ENCODE measurements at places on chromosomes 4 and X.

DNA sequence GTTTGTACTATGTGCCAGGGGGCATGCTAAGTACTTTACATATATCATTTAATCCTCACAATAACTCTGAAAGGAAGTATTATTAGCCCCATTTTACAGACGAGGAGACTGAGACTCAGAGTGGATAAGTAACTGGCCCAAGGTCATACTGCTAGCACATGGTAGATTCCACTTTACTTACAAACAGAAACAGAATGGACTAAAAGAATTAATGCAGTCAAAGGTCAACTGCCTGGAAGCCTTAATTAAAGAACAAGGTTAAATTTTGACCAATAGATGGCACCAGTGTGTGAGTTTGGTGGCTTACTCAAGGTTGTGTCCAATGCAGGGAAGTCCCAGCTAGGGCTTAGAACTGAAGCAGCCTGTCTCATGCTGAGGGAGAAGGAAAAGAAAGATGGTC is 4.7 kb downstream of the RIPPLY1 start:
- DNase-seq = no peak

GRCh38 chr4:15469402-15470127 is at the start of gene CC2D2A:
Gene CC2D2A (plus strand): TSS chr4:15469882. CDS start chr4:15475933, 6,051 bp downstream.
- DNase-seq = no peak

DNA sequence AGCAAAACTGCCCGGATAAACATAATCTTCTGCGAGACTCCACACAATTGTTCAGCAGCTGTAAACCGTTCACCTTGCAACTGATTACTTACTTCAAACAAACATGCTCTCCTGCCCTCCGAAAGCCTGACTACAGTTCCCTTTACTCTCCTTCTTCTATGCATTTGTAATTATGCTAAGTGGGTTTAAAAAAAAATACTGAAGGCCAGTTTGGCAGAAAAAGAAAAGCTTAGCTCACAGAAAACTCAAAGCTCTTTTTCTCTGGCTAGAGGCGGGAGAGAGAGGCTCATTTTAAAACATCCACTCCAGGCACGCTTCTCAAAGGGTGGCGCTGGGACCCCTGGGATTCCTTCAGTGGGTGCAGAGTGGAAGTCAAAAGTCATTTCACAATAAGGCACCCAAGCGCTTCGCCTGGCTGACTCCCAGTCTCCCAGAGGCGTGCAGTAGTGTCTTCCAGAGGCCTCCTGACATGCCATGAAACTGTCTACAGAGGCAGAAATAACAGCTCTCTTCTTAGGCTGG is 1.9 kb downstream of the DHRSX start:
- DNase-seq = no peak

- DNase-seq = no peak
These were observed 52.3 kb upstream of the PDK3 start for GRCh38 chrX:24412637-24413363.

- DNase-seq = no peak
These were observed 136.4 kb downstream of the REPS2 start for GRCh38 chrX:17082831-17083230.

DNA sequence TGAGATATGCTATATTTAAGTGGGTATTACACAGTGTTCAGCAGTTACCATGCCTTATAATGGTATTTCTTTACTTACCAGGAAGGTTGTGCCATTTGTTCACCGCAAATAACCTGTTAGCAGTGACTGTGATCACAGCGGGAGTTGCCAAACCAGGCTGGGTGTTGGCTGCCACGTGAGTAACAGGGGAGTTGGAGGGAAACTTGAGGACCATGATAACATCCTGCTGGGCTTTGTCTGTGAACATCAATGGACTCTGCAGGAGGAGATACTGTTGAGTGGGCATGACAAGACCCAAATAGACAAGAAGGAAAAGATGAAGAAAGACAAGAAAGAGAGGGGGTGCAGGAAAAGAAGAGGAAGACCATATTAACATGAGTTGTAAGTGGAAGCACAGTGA is 242.9 kb downstream of the DCLK2 start:
- DNase-seq = no peak

DNA sequence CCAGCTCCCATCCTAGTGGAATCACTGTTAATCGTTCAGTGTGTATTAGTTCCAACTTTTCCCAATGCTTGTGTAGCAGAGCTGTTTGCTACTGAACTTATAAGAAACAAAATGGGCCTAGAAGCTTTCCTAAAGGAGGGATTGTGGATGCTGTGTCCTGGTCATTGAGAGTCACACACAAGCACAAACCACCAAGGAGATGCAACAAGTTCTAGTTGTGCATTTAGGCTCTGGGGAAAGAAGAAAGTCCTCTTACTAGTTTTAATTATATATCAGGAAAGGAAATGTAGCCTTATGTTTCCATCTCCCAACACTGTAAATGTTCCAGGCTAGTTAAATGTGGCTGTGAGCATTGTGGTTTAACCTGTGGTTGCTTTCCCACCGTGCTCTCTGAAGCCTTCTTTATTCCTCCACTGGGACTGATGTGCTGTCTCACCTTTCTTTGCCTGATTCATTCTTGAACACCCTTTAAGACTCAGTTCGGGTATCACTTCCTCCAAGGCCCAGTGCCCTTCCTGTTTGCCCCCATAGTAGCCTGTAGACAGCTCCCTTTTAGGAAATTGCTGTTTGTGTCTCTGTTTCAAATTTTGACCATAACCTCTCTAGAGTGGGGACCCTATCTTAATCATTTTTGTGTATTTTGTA is 34.3 kb downstream of the ATP10D start:
- DNase-seq = no peak

GRCh38 chr4:94939791-94940519 is 182.2 kb downstream of the BMPR1B start:
- DNase-seq = no peak

- DNase-seq = no peak
These were observed 182.0 kb downstream of the MGST2 start for GRCh38 chr4:139847602-139848001.

DNA sequence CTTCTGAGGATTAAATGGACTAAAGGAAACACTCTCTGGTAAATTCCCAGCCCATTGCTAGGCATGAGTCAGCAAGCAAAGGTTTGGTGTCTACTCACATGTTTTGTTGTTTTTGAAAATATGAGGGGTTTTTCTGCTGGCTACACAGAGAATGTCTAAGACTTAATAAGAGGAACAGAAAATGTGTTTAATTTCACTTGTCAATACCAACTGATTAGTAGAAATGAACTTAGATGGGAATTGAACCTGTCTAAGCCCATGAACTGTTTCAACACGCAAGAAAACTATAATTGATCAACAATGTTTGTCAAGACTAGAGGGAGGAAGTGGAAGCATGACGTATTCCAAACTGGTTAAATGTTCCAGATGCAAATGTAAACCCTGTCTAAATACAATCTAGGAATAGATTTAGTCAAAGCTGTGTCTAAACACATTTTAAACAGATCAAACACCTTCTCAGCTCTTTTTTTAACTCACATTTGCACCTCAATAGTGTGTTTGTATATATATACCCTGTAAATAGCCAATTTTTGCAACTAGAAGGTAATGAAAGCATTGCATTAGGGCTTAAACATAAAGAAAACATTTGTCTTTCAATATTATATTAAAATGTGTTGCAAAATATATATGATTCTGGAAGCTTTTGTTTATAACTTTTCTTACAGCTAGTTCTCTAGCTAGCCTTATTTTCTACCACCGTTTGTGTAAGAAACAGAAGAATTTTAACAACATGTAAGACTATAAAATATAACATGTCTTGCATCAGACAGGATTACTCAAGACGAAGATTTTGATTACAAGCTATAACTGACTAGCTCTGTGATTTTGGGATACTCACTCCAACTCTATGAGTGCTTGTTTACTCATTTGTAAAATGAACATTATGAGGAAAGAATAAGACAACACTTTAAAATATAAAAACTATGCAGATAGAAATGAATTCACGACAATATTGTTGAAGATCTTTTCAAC is 607.8 kb downstream of the FSTL5 start:
- DNase-seq = no peak

DNA sequence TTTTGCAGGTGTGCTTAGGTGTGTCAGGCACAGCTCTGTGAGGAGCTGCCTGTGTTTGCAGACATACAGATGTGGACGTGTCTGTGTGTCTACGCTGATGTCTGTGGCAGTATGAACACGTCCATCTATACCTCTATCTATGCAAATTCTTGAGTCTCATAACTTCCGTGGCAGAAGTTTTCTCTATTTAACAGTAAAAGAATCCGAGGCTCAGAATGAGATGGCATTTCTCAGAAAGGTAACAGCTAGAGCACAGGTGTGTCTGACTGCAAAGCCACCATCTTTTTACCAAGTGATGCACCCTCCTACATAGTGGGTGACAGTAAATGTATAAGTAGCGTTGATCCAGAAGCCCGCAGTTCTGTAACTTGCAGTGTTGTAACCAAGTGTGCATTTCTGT is 39.9 kb upstream of the CYP4V2 start:
- DNase-seq = no peak

DNA sequence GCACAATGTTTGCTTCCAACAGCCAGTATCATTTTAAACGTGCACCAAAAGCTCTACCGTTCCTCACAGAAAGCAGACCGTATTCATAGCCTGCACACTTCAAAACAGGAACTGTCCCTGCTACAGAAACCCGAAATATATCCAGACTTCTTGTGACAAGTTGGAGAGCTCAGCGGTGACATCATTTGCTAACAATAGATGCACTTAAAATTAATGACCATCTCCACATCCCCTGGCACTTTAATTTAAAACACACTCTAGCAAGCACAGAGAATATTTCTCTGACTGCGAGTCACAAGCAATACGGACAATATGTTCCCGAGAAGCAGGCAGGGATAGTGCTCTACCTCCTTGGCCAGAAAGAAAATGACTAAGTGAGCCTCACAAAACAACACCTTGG is 2.5 kb downstream of the NYX start:
- DNase-seq = no peak

DNA sequence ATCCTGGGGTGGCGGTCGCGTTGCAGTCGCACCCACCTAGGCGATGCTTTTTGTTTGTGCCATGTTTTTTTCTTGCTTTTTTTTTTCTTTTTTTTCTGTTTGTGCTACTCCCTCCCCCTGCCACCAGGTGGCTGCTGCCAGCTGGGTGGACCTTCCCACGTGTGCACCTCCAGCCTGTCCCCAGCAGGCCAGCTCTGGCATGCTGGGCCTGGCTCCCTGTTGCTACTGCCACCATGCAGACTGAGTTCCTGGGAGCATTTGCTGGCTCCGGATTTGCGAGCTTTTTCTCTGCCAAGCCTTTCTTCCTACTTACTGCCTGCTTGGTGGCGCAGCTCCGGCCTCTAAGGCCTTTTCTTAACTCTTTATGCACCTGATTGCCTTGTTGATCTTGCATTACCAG is 161.2 kb upstream of the WDFY3 start:
- peak; percentile 13 for DNase-seq

GRCh38 chr4:4717692-4718091 is 141.8 kb upstream of the MSX1 start:
- DNase-seq = no peak

- no peak for DNase-seq
These were observed 11.6 kb upstream of the MAD2L1 start for GRCh38 chr4:120078216-120078615.

DNA sequence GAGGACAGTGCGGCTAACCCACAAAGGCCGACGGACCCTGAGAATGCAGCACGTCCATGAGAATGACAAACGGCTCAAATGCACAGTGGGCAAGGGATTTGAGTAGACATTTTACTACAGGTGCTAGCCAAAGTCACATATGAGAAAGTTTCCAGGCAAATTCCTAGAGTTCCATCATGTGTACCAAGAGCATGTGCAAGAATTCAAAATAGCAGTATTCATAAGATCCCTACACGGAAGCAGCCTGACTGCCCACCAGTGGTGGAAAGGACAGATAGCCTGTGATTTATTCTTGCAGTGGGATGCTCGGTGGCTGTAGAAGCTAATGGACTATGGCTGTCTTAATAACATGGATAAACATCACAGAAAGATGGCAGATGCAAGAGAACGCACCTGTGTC is 68.0 kb downstream of the RGS12 start:
- DNase-seq = no peak

DNA sequence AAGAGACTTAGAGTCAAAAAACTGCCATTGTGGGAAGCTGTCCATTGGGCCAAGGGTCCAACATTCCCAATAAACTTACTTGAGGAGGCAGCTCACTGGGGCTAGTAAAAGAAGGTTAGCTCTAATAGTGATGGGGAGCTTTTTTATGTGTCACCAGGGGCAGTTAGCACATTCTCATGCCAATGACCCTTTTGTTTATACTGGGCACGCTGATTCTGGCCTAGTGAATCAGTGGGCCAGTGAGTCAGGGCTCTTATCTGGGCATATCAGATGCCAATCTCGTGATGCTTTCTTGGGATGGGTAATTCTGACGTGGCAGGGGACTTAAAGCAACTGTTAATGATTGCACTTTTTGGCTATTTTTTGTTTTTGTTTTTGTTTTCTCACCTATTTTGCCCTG is 27.8 kb downstream of the TCEAL1 start:
- no peak for DNase-seq

DNA sequence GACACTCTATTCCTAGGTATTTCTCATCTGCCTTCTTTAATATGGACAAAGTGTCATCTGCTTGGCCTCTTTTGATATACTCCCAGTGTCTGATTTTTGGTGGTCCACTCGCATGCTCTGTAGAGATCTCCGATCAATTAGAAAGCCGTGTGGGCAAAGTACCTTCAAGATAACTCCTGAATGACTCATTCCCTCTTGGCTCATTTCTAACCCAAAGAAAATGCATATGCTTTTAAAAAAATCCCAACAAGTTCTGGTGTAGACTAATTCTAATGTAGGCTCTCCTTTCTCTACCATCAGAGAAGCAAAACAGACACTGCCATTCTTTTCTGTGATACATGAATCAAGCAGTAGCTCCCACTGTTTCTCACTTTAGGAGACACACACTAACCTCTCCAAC is 714.9 kb upstream of the ADGRL3 start:
- no peak for DNase-seq

DNA sequence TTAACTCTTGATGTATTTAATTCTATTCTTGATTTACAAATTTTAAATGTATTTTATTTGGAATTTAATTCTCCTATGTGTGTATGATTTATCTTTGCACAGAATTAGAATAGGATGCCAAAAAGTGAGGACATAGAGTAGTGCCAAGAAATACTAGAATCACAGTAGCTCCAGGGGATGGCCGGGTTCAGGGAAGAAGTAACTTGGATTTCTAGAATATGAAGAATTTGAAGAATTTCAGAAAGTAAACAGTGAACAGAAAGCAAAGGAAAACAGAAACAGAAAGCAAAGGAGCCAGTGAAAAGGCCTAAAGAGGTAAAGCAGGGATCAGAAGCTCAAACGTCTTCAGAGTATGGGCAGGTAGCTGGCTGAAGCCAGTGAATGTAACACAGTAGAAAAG is 1187.6 kb downstream of the RPA4 start:
- DNase-seq = no peak

- DNase-seq = peak; percentile 67
These were observed at the start of gene MAMLD1 for GRCh38 chrX:150362599-150363481. Gene MAMLD1 (plus strand): TSS chrX:150363317. CDS start chrX:150445517, 82,200 bp downstream.

DNA sequence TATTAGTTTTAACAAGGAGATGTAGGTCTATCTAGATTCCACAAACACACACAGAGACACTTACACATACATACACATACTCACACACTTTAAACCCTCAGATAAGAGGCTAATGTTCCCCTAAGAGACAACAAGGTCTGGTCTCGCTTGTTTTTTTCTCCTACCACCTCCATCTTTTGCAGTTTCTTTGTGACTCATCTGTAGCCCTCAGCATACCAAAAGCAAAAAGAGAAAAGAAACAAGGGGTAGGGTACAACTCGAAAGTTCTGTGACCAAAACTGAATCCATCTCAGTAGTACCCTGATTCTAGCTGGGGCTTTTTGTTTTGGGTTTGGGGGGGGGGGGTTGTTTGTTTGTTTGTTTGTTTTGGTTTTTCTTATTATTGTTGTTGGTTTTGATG is 12.2 kb upstream of the EXOSC9 start:
- no peak for DNase-seq

GRCh38 chrX:135740681-135741149 is 27.3 kb downstream of the CT45A1 start:
- DNase-seq = no peak

GRCh38 chr4:130632731-130633604 is 1537.0 kb downstream of the C4orf33 start:
- no peak for DNase-seq
